ENCODE measurements at places on chromosomes 4 and X. TPM values are rescaled to one million over a fixed set of nuclear protein-coding genes. Genes with fewer than 3 reads are reported as not detected.
A peak's percentile ranks its signal among the peaks of the same experiment; 100 is the strongest.

- H3K4me1 ChIP-seq, result no peaks in the 10 kb centered on the region
- H3K36me3 ChIP-seq, result peaks cover 31% of the 10 kb centered on the region
- no peak overlapping the region for H3K27ac ChIP-seq
- H3K4me3 ChIP-seq, result no peak overlapping the region
- no peak for DNase-seq
These were observed 62.4 kb downstream of the JADE1 start for GRCh38 chr4:128871948-128872347.

DNA sequence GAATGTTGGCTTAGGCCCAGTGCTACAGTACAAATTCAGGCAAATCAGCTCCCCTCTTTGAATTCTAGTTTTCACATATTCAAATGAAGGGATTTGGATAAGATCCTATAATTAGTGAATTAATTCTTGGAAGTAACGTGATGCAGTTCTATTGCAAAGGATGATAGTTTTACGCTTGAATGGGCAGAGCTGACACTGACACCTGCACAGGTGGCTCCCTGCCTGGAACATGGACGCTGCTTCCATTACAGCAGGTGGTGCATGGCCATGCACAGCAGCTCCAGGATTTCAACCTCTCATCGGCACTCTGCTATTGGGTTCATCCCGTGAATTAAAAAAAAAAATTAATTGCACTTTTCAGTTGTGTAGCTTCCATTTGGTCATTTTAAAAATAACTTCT, 28.4 kb upstream of the RPS6KA6 start:
- no peak overlapping the region for H3K4me3 ChIP-seq
- H3K27me3 ChIP-seq, result no peaks in the 10 kb centered on the region
- no peaks in the 10 kb centered on the region for H3K36me3 ChIP-seq
- no peaks in the 10 kb centered on the region for H3K4me1 ChIP-seq

GRCh38 chr4:17809667-17810066, 890 bp downstream of the DCAF16 start:
- peaks cover 33% of the 10 kb centered on the region for H3K4me1 ChIP-seq
- H3K36me3 ChIP-seq, result no peaks in the 10 kb centered on the region
- no peaks in the 10 kb centered on the region for H3K27me3 ChIP-seq
- H3K27ac ChIP-seq, result peak overlapping the region; percentile 93
- no peak for DNase-seq
- peak overlapping the region; percentile 53 for H3K4me3 ChIP-seq

The NAP1L2 gene
- total RNA-seq, result 0.66 TPM

The ABLIM2 gene
- 6.0 TPM for total RNA-seq

The UBQLN2 gene
- total RNA-seq, result 8.6 TPM

DNA sequence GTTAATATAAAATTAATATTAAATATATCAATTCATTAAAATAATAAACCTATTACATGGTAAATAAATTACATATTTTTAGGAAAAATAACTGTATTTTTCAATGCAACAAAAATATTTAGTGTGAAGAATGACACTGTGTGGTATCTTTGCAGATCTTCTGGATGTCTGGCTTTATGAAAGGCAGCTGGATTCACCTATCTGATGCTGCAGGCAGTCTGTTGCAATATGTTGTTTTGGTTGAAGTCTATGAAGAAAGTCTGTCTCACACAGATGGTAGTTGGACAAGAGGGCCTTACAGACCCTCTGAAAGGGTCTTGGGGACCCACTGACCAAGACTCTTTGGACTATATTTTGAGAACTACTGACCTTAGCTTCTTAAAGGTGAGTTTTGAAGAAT, 89.1 kb upstream of the TMEM150C start:
- no peak overlapping the region for H3K27ac ChIP-seq
- no peak overlapping the region for H3K4me3 ChIP-seq
- peaks cover 6% of the 10 kb centered on the region for H3K4me1 ChIP-seq
- no peak for DNase-seq

The GABRB1 gene
- not detected for total RNA-seq

DNA sequence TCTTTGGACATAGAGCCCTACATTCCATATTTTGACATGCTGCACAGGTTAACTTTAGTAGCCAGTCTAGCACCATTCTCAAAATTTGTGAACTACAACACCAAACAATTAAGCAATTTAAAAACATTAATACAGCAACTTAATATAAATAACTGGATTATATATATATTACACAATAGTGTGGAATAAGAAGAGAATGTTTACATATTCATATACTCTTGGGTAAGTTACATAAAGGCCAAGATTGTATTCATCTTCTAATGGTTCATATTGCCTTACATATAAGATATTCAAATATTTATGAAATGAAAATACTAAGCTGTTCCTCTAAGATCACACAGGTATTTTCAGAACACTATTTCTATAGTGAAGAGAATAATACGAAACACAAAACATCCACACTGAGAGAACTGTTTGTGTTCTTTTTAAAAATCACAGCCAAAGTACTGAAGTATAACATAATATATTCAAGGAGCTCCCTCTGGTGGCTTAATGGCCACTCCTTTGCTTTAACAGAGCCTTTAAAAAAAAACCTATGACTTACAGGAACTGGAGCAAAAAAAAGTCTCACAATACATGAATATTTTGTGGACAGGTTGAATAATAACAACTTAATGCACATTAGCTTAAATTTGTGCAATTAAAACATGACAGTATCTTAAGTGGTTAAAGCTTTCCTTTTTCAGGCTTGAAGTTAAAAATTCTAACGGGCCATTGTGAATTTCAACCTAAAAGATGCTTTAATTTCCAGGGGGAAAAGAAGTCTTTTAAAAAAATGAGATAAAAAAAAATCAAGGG, 46.2 kb downstream of the NEK1 start:
- H3K36me3 ChIP-seq, result no peaks in the 10 kb centered on the region
- DNase-seq, result peak; percentile 69
- H3K27ac ChIP-seq, result no peak overlapping the region
- no peak overlapping the region for H3K4me3 ChIP-seq
- H3K27me3 ChIP-seq, result no peaks in the 10 kb centered on the region
- H3K4me1 ChIP-seq, result no peaks in the 10 kb centered on the region

DNA sequence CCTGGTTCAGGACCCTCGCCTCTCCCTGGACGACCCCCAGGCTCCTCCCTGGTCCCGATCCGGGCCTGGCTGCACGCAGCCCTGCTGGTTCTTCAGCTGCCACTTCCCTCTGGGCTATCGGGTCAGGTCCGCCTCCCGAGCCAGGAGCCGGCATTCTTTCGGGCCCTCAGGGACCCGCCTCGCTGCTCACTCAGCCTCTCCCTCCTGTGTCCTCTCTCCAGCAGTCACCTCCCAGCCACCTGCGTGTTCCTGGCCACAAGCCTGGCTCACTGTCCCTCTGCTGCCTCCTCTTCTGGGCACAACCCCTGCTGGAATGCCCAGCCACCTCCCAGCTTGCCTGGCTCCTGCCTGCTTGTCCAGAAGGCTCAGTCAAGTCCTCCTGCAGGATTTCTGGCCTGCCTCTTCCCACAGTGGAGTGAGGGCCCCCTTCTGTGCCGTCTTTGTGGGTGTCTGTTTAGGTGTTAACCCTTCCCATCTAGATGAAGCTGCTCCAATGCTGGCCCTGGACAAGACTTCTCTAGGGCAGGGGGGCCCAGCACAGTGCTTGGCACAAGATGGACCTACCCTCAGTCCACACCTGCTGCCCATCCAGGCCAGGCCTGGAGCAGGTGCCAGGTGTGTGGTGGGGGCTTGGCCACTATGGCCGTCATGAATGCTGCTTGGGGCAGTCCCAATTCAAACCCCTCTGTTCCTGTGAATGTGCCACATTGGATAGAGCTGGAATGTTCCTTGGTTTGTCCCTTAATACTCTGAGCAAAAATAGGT, 2.2 kb downstream of the WFS1 start:
- peaks cover 43% of the 10 kb centered on the region for H3K4me1 ChIP-seq
- peak; percentile 75 for DNase-seq
- no peaks in the 10 kb centered on the region for H3K36me3 ChIP-seq
- peak overlapping the region; percentile 13 for H3K27ac ChIP-seq
- no peak overlapping the region for H3K4me3 ChIP-seq
- no peaks in the 10 kb centered on the region for H3K27me3 ChIP-seq

DNA sequence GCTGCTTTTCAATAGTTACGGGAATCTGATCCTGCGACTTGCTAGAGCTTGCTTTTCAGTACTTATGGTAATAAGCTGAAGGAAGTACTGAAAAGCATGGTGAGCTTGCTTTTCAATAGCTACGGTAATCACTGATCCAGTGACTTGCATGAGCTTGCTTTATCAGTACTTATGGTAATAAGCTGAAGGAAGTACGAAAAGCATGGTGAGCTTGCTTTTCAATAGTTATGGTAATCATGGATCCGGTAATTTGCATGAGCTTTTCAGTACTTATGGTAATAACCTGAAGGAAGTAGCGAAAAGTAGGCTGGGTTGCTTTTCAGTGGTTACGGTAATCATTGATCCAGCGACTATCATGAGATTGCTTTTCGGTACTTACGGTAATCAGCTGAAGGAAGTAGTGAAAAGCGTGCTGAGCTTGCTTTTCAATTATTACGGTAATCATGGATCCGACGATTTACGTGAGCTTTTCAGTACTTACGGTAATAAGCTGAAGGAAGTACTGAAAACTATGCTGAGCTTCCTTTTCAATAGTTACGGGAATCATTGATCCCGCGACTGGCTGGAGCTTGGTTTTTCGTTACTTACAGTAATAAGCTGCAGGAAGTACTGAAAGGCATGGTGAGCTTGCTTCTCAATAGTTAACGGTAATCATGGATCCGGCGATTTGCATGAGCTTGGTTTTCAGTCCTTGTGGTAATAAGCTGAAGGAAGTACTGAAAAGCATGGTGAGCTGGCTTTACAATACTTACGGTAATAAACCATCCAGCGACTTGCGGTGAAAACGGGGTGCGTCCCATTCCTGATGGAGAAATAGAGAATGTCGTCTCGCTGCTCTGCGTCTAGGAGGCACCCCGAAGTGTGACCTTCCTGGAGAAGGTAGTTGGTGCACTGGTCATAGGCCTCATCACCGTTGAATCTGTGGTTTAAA, 6.5 kb downstream of the CRLF2 start:
- no peaks in the 10 kb centered on the region for H3K36me3 ChIP-seq
- no peak overlapping the region for H3K4me3 ChIP-seq
- H3K27ac ChIP-seq, result peak overlapping the region; percentile 20
- peak; percentile 14 for DNase-seq
- H3K27me3 ChIP-seq, result no peaks in the 10 kb centered on the region
- H3K4me1 ChIP-seq, result peaks cover 16% of the 10 kb centered on the region

GRCh38 chr4:124694946-124695598, 17.5 kb downstream of the ANKRD50 start:
- H3K27me3 ChIP-seq, result no peaks in the 10 kb centered on the region
- no peak for DNase-seq
- H3K27ac ChIP-seq, result no peak overlapping the region
- H3K36me3 ChIP-seq, result no peaks in the 10 kb centered on the region
- H3K4me1 ChIP-seq, result no peaks in the 10 kb centered on the region

- H3K4me1 ChIP-seq, result no peaks in the 10 kb centered on the region
- H3K36me3 ChIP-seq, result no peaks in the 10 kb centered on the region
- DNase-seq, result no peak
- no peak overlapping the region for H3K27ac ChIP-seq
- H3K27me3 ChIP-seq, result no peaks in the 10 kb centered on the region
These were observed 7.0 kb upstream of the ATP6AP2 start for GRCh38 chrX:40573763-40574162.

- H3K27ac ChIP-seq, result no peak overlapping the region
These were observed 458.7 kb downstream of the NAF1 start for GRCh38 chr4:162707962-162708361.

DNA sequence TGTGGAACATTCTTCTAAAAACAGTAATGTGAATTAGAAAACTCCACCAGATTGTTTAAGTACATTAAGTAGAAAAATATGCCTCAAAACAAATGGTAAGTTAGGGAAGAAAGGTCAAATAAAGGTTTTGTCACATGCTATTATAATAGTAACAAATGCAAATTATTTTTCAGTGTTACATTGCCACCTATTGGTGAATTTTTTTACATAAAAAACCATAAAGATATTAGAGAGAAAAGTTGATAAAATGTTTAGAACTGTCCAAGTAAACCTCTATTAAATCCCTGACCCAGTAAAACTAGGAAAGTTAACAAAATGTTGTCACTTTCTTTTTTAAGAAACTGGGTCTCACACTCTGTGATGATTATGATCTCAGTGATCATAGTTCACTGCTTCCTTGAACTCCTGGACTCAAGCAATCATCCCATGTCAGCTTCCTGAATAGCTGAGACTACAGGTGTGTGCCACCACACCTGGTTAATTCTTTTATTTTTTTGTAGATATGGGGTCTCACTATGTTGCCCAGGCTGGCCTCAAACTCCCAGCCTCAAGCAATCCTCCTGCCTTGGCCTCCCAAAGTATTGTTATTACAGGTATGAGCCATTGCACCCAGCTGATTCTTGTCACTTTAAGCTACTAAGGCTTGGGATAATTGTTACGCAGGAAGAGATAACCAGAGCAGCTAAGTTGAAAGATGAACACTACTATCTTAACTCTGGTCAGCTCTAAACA, 157.6 kb downstream of the ATRX start:
- no peaks in the 10 kb centered on the region for H3K36me3 ChIP-seq
- no peak overlapping the region for H3K4me3 ChIP-seq
- no peak for DNase-seq
- no peak overlapping the region for H3K27ac ChIP-seq
- H3K4me1 ChIP-seq, result no peaks in the 10 kb centered on the region
- H3K27me3 ChIP-seq, result no peaks in the 10 kb centered on the region

DNA sequence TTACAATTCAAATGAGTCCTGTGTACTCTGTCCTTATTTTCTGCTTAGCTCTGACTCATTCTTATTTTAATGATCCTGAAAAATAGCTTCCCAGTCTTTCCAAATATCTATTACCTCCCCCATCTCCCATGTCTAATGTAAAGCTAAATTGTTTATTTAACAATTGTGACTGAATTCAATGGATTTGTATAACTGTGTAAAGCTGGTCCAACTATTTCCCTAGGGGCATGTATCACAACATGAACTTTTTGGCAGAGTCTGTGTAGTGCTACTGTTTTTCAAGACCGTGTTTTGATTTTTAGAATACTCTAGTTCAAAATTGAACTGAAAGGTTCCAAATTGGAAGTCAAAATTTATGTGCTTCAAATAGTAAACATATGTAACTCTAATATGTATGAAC, 67.8 kb downstream of the SPCS3 start:
- H3K27me3 ChIP-seq, result no peaks in the 10 kb centered on the region
- DNase-seq, result no peak
- H3K4me3 ChIP-seq, result no peak overlapping the region
- H3K36me3 ChIP-seq, result no peaks in the 10 kb centered on the region

GRCh38 chrX:140817943-140818342, 108.4 kb downstream of the LINC00632 start:
- no peak for DNase-seq
- no peaks in the 10 kb centered on the region for H3K27me3 ChIP-seq

- no peaks in the 10 kb centered on the region for H3K36me3 ChIP-seq
- no peak for DNase-seq
- no peaks in the 10 kb centered on the region for H3K4me1 ChIP-seq
These were observed 41.2 kb upstream of the DUSP21 start for GRCh38 chrX:44802613-44803012.

- DNase-seq, result peak; percentile 91
- H3K4me1 ChIP-seq, result peaks cover 48% of the 10 kb centered on the region
- no peak overlapping the region for H3K4me3 ChIP-seq
- H3K27me3 ChIP-seq, result no peaks in the 10 kb centered on the region
- peak overlapping the region; percentile 81 for H3K27ac ChIP-seq
These were observed 81.1 kb downstream of the DLG3 start for GRCh38 chrX:70525733-70526132.

The TCEAL2 gene
- 2.3 TPM for total RNA-seq
